ENCODE measurements at places on chromosomes 5 and 9.

GRCh38 chr9:87546704-87547103 lies 49.0 kb downstream of the DAPK1 start:
- no peak for DNase-seq

- DNase-seq: no peak
Observed at GRCh38 chr5:170795154-170795553, 11.6 kb downstream of the GABRP start.

- no peak for DNase-seq
Observed at GRCh38 chr5:143041972-143042770, 272.0 kb downstream of the ARHGAP26 start.

GRCh38 chr9:121807823-121808278 lies 156.4 kb downstream of the DAB2IP start:
- no peak for DNase-seq

DNA sequence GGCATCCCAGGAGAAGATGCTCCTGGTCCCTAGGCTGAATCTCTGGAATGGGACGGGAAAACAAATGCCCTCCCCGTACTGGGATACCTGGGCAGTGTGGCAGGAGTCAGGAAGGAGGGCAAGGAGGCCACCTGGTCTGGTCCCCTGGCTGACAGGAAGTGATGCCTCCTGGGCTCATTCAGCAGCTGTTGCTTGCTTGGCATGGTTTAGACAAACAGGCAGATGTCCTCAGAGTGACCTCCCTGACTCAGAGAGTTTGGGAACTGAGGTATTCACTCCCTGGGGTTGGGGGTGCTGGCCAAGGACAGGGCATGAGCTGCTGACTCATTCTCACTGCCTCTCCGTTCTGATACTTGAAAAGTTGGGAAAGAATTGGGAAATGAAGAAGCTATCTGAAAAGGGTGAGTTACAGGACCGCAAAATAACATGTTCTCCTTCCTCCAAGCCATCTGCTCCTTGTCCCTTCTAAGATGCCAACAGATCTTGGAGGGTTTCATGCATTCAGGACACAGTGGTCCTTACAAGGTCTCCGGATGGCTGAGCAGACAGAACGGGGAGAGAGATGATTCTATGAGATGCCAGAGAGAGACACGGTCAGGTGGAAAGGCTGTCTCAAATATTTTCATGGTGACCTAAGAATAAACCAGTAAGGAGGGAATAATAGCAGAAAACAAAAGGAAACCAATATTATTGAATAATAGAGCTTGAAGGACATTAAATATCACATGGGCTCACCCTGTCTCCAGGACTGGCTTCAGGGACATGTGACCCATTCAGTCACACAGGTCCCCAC lies 534.5 kb downstream of the BNC2 start:
- DNase-seq: no peak

GRCh38 chr5:72955143-72955767 lies 586 bp upstream of the FCHO2 start:
- no peak for DNase-seq

DNA sequence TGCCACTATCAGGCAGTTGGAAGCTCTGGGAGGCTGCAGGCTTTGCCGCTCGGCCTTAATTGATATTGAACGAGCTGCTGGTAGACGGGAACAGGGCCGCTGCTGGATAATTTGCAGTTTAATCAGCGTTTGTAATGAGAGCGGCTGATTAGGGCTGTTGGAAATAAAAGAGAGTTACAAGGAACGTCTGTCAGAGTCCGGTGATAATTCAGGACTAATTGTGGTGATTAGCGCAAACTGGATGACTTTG lies 68.2 kb upstream of the TBCA start:
- no peak for DNase-seq

DNA sequence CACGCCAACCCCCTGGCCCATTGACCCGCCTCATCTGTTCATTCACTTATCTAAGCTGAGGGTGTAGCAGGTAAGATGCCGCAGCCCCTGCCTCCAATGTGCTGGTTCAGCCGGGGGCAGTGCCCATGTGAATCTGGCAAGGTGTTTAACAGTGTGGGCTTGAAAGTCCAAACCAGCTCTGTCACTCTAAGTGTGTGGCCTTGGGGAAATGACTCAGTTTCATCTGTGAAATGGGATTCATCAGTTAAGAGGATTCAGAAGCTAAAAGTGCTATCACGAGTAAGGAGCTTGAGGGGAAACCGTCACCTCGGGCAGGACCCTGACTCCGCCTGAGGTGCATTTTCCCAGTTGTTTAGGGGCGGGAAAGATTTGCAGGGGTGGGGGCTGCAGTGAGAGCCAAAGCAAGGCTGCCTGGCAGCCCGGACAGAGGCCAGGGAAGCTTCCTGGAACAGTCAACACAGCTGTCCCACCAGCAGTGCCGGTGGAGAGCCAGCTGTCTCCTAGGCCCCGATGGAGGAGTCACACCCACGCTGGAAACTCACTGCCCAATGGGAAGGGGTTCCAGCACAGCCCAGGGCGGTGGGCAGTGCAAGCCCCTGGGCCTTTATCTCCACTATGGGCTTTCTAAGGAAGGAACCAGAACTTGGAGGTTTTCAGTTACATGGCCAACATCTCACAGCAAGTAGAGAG lies 9.7 kb upstream of the URM1 start:
- DNase-seq: no peak

- no peak for DNase-seq
Observed at GRCh38 chr9:105500108-105500766, 52.4 kb downstream of the FSD1L start.

- DNase-seq: no peak
Observed at GRCh38 chr5:113505181-113505580, 8.3 kb upstream of the YTHDC2 start.

GRCh38 chr9:137032858-137033257 lies 970 bp upstream of the FUT7 start:
- DNase-seq: no peak

DNA sequence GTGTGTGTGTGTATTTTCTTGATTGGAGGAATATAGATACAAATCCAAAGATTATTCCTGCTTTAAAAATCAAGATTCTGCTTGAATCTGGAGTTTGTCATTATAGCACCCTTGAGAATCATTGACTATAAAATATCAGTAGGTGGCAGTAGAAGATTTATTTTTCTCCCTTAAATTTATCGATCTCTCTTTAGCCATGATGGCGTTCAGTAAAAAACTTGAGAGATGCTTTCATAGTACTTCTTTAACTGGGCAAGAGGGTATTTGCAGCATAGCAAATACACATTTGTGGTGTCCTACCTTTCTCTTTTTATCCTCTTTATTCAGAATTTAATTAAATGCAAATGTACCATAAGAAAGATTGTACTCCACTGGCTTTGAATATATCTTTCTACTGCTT lies 307.7 kb downstream of the ADGRV1 start:
- no peak for DNase-seq

DNA sequence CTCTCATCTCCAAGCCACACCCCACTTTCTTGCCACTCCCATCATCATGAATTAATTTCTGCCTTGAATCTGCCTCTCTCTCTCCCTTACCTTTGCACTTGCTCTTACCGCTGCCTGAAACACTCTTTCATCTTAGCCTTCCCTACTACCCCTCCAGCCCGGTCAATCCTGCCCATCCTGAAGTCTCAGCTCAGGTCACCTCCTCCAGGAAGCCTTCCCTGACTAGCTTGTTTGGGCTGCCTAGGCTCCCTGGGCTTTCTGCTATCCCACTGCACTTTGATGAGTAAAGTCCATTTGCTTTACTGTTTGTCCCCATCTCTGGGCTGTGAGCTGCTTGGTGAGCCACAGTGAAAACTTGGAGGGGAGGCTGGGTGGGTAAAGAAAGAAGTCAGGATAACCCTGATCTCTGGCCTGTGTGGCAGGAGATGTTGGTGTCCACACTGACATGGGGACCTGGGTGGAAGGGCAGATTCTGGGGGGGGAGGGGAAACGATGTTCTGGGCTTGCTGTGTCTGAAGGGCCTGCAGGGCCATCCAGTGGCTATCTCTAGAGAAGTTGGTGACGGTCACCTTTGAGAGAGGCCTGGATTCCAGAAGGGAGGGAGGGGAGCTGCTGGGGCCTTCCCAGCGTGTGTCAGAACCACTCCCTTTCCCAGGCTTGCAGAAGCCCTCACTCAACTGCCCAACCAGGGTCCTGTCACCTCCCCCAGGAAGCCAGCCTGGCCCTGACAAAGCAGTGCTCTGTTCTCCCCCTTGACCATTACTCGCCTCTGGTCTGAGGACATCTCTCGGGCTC lies 75.0 kb upstream of the DAB2IP start:
- DNase-seq: no peak

DNA sequence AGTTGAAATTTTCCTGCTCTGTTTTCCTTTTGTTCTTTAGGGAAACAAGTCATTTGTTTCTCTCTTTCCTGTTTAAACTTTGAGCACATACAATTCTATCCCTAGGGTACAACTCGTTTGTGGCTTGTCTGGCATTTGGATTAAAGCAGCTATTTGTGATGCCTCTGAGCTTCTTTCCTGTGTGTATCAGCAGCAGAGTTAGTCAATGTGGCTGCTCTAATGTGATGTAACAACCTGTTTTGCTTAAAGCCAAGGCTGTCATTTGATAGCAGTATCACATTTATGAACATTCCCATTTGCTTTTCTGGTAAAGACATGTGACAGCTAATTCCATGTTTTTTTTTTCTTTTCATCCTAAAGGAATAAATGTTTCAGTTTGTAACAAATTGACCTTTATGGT lies 314.3 kb upstream of the CHD1 start:
- no peak for DNase-seq

- no peak for DNase-seq
Observed at GRCh38 chr5:135194573-135195269, 160.7 kb upstream of the PITX1 start.

DNA sequence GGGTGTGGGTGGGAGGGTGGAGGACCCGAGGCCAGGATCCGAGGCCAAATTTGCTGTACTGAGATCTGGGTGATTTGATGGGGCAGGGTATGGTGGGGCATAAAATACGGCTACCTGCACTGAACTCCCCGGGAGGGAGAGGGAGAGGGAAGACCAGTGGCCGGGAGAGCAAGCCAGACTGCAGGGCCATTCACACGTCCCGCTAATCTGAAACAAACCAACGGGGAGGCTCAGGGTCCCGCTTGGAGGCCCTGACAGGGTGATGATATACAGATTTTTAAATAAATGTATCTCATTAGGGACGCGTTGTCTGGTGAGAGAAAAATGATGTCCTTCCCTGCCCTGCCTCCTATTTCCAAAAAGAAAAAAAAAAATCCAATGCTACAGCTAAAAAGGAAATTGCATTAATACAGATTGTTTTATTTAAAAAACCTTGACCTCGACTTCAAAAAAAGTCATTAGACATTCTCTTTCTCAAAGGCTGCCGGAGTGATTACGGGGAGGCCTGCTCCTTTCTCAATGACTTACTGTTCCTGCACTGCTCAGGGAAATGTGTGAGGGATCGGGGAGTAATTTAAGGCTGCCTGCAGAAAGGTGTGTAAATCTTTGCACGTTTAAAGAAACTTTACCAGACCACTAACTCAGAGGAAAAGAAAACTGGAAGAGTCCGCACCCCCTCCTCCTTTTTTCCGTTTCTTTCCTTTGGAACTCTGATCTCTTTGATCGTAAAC lies 11.5 kb upstream of the PRRX2 start:
- DNase-seq: no peak

DNA sequence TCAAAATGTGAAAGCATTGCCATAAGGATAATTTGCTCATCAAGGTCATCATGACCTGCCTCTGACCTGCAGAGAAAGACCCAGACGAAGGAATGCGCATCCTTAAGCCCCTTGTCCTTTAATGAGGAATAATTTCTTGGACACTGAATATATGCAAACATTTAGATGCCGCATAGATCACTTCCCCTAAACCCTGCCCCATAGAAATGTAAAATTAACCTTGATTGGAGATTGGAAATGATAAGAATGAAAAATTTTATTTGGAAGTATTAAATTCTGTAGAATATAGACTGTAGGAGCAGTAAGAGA lies 233.1 kb downstream of the ARHGAP26 start:
- DNase-seq: no peak

DNA sequence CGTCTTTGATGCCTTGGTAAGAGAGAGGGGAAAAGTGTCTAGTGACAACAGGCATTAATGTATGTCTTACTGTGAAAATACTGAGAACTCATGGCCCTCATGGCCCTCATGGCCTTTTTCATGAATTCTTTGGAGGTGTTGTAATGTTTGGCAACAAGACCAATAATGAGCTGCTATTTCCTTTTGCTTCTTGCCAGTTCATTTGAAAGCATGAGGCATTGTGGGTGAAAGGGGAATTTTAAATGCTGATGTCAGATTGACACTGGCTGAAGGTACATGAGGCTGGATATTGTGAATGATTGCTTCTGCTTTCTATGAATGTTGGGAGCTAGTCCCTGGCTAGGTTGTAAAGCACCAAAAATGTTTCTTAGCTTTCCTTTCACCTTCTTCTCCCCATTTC lies 79.2 kb downstream of the DOCK2 start:
- no peak for DNase-seq

DNA sequence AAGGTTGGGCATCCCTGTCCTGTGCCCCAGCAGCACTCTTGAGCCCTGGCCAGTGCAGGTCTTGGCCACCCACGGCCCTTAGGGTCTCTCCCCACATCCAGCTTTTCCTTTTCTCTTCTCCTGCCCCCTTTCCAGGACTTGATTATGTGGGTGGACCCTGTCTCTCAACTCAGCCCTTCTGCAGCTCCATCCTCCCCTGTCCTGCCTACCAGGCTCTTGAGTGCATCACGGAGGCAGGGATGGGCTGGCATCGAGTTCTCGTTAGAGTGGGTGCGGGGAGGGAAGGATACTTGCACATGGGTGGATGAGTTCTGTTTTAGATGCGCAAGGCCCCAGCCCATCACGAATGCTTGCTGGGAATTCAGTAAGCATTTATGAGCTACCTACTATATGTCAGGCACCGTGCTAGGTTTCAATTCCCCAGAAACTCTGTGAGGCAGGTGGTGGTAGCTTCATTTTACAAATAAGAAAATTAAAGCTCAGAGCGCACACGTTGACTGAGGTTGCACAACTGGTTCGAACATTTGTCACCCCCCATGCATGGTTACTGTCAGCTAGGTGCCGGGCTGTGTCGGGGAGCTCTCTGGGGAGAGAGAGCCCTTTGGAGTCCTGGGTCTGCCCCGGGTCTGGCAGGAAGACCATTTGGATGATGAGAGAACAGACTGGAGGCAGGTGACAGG lies 144.6 kb upstream of the PITX1 start:
- no peak for DNase-seq

DNA sequence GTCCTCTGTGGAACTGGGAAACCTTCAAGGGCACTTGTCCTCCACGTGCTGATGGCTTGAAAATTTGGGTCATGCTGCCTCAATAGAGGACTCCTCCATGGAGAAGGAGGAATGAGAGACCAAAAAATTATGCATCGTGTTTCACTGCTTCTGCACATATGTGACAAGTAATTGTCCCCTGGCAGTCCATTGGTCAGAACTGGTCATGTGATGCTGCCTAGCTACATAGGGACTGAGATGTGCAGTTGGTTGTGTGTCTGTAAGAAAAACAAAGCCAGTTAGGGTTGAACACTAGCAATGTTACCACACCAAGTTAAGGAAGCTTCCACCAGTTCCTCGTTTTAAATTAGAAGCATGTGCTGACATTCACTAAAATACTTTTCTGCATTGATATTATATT lies 201.9 kb upstream of the ANKH start:
- DNase-seq: no peak

DNA sequence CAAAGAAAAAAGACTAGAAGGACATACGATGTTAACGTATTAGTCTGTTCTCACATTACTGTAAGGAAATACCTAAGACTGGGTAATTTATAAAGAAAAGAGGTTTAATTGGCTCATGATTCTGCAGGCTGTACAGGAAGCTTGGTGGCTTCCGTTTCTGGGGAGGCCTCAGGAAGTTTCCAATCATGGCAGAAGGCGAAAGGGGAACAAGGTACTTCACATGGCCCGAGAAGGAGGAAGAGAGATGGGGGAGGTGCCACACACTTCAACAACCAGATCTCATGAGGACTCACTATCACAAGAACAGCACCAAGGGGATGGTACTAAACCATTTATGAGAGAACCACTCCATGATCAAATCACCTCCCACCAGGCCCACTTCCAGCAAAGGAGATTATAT lies 110.1 kb downstream of the CARTPT start:
- DNase-seq: no peak

All from stimulated activated CD8-positive, alpha-beta memory T cell treated with anti-CD3 and anti-CD28 coated beads, Interleukin-2, amount 100 ng/mL, for 48 hours (primary cell).